ENCODE measurements at places on chromosomes 4 and X. TPM values are rescaled to one million over a fixed set of nuclear protein-coding genes. Genes with fewer than 3 reads are reported as not detected.

- DNase-seq, result no peak
These were observed 4.0 kb downstream of the HERC6 start for GRCh38 chr4:88382621-88383020.

DNA sequence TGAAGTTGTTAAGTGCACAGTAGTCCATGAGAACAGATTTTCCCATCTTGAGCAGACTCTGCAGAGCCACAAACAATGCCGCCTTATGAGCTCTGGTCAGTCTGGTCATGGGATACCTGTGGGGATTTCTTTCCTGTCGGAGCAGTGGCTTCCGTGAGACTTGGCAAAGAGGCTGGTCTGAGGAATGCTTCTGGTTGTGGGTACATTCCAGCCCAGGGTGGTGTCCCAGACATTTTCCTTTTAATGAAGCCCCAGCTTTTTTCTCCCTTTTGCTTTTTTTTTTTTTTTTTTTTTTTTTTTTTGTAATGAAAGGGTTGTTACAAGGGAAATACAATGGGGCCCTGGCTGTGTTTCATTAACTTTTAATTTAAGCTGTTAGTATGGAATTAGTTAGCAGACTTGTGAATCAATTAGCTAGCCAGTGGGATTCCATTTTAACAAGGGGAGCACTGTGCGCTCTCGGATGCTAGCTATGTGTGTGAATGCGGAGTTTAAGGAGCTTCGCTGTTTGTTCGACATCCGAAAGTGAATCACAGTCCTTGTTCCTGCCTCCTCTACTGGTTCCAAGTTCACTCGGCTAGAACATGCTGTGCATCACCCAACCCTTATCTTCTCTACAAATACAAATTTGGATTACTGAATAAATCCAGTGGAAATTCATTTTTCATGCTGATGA, 225.1 kb downstream of the CBR4 start:
- DNase-seq, result no peak

GRCh38 chr4:120293341-120293740, 226.7 kb upstream of the MAD2L1 start:
- no peak for DNase-seq

DNA sequence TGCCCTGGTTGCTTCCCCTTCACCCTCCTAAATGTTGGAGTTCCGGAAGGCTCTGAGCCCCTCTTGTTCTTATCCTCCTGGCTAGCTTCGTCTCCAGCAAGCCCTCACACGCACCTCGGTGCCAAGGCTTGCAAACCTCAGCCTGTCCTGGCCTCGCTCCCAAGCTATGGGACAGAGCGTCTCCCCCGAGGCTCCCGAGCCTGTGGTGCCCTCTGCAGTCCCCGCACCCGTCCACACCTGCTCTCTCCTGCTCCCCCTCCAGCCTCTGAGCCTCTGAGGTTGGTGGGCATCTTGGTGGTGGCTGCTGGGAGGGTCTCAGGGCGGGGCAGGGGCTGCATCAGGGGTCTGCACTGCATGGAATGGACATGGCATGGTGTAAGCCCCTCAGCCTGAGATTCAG, 63.2 kb downstream of the TRMT44 start:
- DNase-seq, result no peak

EPGN gene
- 7.0 TPM for total RNA-seq

PCDH10 gene
- total RNA-seq, result 30.6 TPM

GRCh38 chr4:147351083-147351787, 129.7 kb upstream of the EDNRA start:
- DNase-seq, result no peak

DNA sequence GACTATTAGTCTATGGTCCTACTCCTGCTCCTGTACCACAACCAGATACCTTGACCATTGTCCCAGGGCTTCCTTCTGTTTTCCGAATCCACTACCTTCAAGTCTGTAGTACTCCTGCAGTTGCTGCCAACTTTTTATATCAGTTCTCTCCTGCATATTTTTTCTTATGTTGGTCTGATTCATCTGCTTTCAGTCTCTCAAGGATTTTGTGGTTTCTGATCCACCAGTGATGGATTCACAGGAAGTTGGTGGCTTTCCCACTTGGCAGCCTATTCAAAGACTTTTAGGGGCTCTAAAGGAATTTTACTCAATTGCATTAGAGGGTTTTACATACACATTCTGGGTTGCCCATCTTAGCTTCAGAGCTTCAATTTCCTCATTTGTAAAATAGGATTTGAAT, 23.6 kb downstream of the KIF4A start:
- no peak for DNase-seq

NOX1 gene
- 0.96 TPM for total RNA-seq

SPANXA2 gene
- total RNA-seq, result not detected

- DNase-seq, result peak; percentile 82
These were observed 174.3 kb downstream of the ADGRL3 start for GRCh38 chr4:61374447-61374891.

DNA sequence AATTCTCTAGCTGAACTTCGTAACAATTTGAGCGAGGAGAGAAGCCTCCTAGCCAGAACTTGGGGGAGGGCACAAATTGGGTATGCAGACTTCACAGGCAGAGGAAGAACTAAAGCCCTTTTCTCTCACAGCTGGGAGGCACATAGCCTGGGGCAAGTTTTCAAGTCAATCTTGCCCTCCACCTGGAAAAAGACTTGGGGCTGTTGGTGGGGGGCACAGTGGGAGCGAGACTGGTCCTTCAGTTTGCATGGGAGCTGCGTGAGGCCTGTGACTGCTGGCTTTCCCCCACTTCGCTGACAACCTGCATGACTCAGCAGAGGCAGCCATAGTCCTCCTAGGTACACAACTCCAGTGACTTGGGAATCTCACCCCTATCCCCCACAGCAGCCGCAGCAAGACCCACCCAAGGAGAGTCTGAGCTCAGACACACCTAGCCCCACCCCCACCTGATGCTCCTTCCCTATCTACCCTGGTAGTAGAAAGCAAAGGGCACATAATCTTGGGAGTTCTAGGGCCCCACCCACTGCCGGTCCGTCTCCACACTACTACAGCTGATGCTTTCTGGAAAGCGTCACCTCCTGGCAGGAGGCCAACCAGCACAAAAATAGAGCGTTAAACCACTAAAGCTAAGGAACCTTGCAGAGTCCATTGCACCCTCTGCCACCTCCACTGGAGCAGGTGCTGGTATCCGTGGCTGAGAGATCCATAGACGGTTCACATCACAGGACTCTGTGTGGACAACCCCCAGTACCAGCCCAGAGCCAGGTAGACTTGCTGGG, 160.8 kb downstream of the CBLL2 start:
- no peak for DNase-seq

ARHGAP6 gene
- total RNA-seq, result 5.1 TPM

GRCh38 chrX:53481093-53481492, 46.9 kb upstream of the HSD17B10 start:
- DNase-seq, result no peak

ITIH6 gene
- 0.48 TPM for total RNA-seq

- no peak for DNase-seq
These were observed 187.0 kb upstream of the PPARGC1A start for GRCh38 chr4:24076811-24077210.

DNA sequence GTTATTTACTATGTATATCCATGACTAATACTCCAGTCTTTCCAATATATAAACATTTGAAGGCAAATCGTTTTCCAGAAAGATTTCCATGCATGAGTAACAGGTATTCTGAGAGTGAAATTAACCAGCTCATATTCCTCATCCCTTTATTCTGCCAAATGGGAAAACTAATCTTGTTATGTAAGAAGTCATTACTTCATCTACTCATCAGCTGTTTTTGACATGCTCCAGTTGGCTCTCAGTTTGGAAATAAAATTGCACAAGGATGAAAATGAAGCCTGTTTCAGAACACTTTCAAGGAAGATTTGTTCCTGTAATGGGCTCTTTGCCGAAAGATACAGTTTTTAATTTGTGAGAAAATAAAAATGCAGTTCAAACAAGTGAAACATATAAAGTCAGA, 121.9 kb downstream of the KCTD8 start:
- peak; percentile 1 for DNase-seq

DNA sequence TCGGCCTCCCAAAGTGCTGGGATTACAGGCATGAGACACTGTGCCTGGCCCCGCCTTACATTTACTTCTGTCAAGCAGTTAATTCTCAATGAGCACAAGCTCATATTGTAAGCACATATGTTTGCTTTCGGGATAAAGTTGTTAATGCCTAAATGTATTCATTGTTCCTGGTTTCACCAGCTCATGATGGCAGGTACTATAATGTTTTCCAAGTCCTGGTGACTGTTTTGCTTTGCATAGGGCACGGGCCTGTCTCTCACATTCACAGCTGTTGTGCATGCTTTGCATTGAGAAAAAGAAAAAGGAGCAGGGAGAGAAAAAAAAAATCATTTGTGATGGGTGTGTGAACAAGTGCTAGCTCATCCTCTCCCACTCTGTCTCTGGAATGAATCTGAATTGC, 661.2 kb upstream of the TENM3 start:
- no peak for DNase-seq

DNA sequence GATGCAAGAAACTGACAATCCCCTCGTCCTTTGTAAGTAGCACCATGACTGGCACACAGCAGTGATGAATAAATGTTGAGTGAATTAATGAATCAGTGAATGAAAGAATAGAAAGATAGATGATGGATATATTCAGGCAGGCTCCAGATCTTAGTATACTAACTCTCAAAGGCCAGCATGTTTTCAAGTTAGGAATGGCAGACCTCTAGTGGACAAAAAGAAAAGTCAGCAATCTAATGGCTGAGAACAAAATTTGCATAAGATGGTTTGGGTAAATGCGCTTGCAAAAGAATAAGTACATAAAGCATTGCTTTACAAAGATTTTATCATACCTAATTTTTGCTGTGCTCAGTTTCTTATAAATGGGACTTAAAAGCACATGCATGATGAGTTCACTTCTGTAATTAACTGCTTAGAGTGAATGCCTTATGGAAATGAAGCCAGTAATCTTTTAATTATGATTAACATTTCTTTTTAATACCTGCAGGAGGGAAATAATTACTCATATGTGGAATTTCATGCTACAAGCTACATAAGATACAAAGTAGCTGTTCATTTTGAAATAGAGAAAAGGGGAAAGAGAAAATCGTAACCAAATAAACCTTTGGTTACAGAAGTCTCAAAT, 126.9 kb upstream of the GPRIN3 start:
- DNase-seq, result peak; percentile 44

USP53 gene
- 53.9 TPM for total RNA-seq

- no peak for DNase-seq
These were observed 12.1 kb downstream of the TEX13B start for GRCh38 chrX:107970073-107970472.

INPP4B gene
- 78.7 TPM for total RNA-seq

GRCh38 chr4:153655002-153655541, 29.0 kb upstream of the TLR2 start:
- DNase-seq, result no peak

DNA sequence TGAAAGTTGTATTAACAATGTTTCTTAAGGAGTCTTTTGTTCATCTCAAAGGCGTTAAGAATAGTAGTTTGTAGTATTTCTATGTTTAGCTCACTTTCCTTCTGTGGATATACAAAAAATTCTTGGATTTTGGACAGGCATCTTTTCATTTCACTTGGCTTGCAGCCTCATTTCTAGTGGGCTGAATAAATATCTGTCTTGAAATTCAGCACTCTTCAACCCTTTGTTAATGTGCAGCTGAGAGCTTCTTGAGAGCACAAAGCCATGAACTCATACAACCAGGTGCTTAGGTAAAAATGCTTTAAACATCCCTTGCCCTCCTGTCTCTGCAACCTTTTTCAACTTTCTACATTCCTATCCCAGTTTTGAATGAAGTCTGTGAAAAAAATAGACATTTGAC, 1003.2 kb downstream of the C4orf33 start:
- DNase-seq, result no peak

DNA sequence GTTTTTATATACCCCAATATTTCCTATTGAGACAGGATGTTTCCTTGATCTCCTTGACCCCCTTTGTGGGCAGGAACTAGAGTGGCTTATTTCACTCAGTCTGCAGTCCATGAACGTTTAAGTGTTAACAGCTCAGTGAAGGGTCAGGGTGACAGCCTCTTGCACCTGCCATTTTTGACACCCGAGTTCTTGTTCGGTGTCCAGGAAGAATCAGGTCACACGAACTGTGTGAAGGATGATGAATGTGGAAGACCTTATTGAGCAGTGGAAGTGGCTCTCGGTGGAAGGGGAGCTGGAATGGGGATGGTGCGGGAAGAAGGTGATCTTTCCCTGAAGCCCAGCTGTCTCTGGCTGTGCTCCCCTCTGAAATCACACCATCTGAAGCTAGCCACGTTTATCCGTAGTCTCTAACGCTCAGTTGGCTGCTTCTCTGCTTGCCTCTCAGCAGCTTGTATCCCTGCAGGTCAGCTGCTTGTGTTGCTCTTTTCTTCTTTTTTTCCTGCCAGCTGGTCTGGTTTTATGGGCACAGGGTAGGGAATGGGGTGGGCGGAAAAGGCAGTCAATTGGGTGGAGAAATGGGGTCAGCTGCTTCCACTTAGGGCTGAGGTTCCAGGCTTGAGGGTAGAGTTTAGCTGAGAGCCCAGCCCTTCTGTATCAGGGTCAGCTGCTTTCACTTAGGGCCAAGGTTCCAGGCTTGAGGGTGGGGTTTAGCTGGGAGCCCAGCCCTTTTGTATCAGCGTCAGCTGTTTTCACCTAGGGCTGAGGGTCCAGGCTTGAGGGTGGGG, 29.0 kb upstream of the CCNG2 start:
- peak; percentile 22 for DNase-seq

DNA sequence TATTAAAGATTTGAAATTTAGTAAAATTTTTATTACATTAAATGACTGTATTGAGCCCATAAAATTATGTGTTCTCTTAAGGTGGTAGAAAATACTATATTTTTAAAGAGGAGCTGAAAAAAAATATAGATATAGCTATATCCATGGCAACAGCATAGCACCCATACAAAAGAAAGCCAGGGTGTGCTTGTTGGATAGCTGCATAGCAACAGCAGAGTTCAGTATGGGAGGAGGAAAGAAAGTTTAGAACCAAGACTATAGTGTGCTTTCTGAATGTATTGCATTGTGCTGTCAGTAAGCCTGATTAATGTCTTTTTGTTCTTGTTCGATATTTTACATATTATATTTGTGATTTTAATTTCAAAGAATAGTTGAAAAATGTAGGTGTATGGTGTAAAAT, 78.4 kb downstream of the GRID2 start:
- DNase-seq, result no peak

GRCh38 chr4:185209031-185209851, at the start of gene SNX25:
TSS of gene SNX25 (plus strand) at chr4:185209598. CDS start at chr4:185209827, 229 bp downstream.
- DNase-seq, result peak; percentile 80

- peak; percentile 98 for DNase-seq
These were observed 326.4 kb downstream of the EVC2 start for GRCh38 chr4:5381961-5382441.
